ENCODE measurements at places on chromosomes 6 and 20.

GRCh38 chr6:131356161-131356560, 216.9 kb upstream of the ARG1 start:
- DNase-seq, result no peak

DNA sequence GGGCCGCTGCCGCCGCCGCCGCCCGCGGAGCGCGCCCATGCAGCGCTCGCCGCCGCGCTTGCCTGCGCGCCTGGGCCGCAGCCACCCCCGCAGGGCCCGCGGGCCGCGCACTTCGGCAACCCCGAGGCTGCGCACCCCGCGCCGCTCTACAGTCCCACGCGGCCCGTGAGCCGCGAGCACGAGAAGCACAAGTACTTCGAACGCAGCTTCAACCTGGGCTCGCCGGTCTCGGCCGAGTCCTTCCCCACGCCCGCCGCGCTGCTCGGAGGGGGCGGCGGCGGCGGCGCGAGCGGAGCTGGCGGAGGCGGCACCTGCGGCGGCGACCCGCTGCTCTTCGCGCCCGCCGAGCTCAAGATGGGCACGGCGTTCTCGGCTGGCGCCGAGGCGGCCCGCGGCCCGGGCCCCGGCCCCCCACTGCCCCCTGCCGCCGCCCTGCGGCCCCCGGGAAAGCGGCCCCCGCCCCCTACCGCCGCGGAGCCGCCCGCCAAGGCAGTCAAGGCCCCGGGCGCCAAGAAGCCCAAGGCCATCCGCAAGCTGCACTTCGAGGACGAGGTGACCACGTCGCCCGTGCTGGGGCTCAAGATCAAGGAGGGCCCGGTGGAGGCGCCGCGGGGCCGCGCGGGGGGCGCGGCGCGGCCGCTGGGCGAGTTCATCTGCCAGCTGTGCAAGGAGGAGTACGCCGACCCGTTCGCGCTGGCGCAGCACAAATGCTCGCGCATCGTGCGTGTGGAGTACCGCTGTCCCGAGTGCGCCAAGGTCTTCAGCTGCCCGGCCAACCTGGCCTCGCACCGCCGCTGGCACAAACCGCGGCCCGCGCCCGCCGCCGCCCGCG, 730 bp downstream of the INSM1 start:
- DNase-seq, result no peak

GRCh38 chr6:27280540-27281000, 31.5 kb downstream of the POM121L2 start:
- DNase-seq, result no peak

DNA sequence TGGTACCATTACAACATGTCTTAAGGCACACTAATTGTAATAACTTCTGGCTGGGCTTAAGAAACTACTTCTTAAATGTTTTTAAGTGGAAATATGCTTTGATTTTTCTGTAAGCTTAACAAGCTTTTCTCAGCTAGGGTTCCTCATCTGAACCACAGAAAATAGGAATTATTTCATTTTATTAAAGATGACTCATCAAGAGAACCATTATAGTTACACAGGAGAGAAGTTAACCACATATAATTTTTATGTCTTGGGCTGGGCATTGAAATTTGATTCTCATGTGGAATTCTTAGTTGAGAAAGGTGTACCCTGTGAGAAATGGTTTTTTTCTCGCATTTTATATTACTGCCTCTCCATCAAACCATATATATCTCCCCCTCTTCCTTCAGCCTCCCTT, 75.1 kb downstream of the QKI start:
- DNase-seq, result no peak

DNA sequence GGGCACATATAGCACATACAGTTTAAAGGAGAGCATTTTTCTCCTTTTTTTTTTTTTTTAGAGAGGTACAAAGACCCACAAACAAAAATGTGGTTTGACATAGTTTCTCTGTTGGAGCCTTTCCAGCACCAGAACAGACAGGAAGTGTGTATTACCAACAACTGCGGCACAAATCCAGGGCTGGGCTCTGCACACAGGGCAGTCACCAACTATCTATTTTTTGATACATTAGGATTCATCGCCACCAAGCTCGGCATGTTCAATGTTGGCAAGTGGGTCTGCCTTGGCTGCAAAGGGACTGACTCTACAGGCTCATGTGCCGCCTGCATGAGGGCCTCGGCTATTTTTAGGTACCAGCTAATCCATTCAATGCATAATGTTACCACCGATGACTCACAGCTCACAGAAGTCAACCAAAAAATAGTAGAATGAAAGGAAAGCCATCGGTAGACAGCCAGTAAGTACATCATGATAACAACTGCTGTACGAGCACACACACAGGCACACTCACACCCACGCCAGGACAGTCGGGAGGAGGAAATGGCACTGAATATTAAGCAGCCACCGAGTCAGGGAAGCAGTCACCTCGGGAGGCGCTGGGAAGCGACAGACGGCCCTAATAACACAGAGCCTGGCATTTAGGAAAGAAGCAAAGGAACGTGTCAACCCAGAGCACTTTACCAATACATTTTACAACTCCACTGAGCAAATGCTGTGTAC, 81.6 kb downstream of the GMPR start:
- peak; percentile 39 for DNase-seq

DNA sequence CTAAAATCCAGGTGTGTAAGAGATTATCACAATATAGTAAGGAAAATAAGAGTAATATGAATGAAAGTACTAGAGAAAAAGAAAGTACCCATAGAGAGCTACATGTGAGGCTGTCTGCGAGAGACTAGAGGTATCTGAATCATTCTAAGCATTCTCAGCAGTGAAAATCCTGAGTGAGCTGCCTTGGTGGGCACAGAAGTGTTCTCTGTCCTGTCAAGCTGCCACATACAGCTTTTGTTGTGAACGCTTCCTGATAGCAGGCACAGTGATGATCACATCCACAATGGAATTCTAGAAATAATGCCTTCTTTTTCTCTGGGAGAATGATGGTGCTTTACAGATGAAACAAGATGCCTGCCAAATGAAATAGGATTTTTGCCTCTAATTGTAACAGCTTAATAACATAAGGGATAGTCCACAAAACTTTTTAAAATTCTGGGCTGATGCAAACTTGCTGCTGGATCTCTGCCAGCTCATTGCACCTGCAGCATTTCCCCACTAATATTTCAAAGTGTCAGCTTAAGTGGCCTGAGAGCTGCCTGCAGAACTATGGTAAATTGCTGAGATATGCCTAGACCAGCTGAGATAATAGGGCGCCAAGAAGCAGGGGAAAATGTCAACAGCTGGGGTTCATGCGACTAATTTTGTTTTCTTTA, 620.5 kb downstream of the DOK5 start:
- DNase-seq, result no peak

GRCh38 chr6:31485055-31485454, 12.9 kb upstream of the MICB start:
- no peak for DNase-seq

DNA sequence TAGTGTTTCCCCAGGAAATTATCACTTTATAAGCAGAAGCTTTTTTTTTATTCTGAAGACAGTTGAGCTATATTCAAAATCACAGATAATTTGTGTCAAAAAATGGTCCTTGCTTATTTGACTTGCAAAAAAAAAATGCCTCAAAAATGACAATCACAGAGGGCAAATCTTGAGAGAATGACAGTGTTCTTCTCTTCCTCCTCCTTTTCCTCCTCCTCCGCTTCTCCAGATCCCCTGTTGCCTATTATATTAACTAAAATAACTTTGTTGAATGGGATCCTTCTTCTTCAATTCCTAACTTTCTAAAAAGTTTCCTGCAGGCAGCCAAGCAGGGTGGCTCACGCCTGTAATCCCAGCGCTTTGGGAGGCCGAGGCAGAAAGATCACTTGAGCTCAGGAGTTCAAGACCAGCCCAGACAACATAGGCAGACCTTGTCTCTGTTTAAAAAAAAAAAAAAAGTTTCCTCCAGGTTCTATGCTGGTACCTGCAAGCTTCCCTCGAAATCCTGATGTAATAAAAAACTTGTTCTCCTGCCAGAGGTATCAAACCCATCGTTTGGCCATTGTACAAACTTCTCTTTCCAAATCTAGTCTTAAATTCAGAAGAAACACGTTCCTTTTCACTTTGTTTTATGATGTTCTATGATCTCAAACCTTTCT, 128.6 kb downstream of the IPCEF1 start:
- DNase-seq, result no peak

DNA sequence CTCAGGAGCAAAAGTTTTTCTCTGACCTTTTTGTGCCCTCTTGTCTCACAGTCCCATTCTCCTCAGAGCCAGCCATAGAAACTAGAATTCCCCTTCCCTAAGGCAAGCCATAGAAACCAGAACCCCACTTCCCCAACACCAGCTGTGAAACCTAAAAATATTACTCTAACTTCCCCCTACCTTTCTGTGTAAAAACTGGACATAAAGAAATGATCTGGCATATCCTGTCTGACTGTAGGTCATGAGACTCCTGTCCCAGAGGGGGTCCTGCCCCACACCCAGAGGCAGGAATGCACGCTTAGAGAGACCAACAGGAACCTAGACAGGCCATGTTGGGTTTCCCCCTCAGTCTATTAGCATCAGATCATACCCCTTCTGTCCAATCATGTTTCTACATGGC, 140.6 kb upstream of the SLC22A16 start:
- peak; percentile 79 for DNase-seq

- DNase-seq, result peak; percentile 6
These were observed 623 bp downstream of the MYBL2 start for GRCh38 chr20:43667341-43668132.

DNA sequence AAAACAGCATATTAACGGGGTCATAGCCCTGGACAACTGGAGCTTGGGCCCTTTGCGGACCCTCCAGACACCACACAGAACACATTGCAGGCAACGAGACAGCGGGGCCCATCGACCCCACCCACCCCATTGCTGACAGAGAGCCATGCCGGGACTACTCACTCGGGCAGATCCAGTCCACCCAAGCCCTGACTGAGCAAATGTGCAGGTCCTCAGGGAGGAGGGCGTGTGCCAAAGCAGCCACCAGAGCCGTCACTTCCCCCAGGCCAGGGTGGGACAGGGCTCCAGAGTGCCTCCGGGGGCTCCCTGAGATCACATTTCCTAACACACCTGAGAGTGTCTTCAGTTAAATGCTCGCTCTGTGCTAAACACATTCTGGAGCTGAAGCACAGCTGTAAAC, 114.9 kb downstream of the CDH4 start:
- no peak for DNase-seq

DNA sequence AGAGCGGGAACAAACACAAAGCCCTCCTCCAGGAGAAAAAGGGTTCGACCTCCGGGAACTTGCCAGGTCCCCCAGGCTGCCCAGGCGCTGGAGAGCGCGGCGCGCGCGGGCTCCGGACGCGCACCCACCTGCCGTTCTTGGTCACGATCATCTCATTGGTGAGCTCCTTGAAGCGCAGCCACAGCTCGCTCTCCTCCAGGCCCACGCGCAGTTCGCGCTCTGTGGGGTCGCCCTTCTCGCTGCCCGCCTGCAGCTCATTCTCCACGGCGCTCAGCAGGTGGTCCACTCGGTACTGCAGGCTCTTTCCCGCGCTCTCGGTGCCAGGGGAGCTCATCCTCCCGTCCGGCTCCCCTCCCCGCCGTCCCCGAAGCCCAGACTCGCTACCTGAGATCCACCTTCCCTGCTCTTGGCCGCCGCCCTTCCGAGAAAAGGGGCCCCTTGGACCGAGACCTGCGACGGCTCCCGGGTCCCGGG, 356 bp downstream of the TBXT start:
- no peak for DNase-seq

DNA sequence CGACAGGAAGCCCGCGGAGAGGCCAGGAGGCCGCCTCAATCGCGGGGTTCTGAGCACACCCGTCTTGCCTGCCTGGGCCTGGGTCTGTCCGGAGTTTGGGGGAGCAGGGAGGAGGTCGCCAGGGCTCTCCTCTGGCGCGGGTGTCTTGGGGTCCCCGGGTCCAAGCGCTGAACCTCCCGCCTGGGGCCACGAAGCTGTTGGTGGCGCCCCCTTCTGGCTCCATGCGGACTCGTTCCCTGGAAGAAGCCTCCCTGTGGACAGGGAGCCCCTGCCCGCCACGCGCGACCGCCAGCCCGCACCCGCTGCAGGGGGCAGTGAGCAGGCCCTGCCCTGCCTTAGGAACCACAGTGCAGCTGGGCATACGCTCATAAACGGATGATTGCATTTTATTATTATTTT, 44.7 kb downstream of the MCUR1 start:
- no peak for DNase-seq

- no peak for DNase-seq
These were observed 3.6 kb upstream of the SF3B5 start for GRCh38 chr6:144098993-144099392.

GRCh38 chr6:39422238-39422637, 99.7 kb upstream of the KCNK16 start:
- no peak for DNase-seq

DNA sequence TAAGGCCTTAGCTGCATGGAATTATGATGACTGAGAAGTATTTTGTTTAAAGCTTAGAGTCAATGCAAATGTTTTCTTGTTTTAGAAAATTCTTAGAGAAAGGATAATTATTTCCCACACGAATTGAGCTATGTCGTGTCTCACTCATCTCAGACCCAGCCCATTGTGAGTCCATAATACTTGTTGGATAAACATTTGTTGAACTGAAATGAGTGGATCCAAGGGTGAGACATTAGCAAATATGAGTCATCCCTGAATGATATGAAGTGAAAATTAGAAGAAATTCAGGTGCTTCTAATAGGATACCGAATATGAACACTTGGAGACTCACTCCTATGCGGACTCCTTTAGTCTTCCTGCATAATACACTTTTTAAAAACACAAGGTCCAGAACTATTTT, 41.6 kb upstream of the ARMC2 start:
- DNase-seq, result no peak

DNA sequence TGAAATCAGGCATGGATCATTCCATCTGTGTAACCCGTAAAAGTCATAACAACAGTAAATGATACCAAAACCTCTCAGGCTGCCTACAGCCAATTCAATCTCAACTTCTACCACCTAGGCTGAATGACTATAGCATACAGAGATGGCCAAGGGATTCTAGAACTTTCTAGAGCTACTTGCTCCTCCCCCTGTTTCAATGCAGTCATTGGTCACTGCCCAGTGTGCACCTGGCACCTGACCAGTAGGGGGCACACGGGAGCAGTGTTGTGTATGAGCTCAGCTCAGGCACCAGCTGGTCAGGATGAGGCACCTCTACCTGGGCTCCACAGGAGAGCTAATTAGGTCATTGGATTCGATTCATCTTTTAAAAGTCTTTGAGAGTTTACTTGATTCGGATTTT, 86.2 kb downstream of the PLEKHG1 start:
- no peak for DNase-seq

GRCh38 chr6:128569732-128570679, 49.6 kb upstream of the PTPRK start:
- DNase-seq, result no peak

DNA sequence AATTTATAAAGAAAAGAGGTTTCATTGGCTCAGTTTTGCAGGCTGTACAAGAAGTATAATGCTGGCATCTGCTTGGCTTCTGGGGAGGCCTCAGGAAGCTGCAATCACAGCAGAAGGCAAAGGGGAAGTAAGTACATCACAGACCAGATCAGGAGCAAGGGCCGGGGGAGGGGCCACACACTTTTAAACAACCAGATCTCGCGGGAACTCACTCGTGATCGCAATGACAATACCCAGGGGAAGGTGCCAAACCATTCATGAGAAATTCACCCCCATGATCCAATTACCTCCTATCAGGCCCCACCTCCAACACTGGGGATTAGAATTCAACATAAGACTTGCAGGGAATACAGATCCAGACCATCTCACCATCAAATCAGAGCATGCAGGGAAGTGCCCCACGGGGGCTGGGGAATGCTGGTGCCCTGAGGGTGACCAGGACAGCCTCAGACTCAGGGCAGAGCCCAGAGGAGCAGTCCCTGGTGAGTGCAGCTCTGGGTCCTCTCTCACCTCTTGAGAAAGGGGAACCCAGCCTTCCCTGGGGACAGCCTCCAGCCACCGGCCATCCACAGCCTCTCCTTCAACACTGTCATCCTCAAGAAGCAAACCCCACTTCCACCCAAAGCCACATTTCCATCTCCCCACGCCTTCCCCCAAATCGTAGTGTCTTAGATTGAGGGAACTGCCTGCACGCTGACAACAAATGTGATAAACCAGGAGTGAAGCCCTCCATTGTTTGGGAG, 80.7 kb downstream of the ANKRD60 start:
- DNase-seq, result no peak

Measured in stimulated activated naive B cell treated with anti-CD40 and anti-IgM and Interleukin-4, amounts not matched to agents 10 μg/mL and 1 μg/mL and 100 μg/mL, for 72 hours (primary cell).